ENCODE measurements at places on chromosomes 12 and 14.

DNA sequence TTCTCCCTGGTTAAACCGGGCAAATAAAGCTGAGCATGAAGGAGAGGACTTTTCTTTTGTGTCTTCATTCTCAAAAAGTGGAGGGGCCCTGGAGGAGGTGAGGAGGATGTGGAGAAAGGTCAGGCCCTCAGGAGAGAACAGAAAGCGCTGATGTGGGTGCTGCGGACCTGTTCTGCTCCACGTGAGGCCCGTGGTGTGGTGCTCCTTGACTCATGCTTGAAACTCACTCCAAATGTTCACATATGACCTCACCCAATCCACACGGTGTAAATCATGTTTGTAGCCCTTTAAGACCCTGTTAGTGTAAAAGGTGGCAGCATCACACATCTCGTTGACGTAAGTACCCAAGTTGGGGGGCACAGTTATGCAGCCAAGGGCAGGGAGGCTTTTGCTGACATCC lies 126.2 kb downstream of the FOXN3 start:
- DNase-seq, result no peak

- DNase-seq, result no peak
Measured at GRCh38 chr12:115869604-115870003, 407.9 kb downstream of the MED13L start.

GRCh38 chr12:21384261-21384660 lies 11.6 kb downstream of the IAPP start:
- DNase-seq, result no peak

DNA sequence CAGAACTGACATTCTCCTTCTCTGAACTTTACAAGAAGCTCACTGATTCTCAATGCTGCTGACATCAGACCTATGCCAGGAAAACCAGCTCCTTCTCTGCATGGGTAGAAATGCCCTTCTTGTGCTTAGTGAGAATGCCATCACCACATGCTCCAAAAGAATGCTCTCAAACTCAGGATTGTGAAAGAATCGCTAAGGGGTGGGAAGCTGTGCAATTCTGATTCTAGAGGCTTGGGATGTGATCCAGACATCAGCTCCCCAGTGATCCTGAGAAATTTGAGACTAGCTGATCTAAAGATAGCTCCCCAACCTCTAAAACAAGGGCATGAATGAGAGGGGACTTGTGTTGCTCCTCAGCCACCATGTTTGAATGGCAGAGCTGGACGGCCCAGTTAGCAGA lies 113.2 kb downstream of the DPF3 start:
- DNase-seq, result peak; percentile 90

GRCh38 chr12:91606662-91607377 lies 424.2 kb upstream of the DCN start:
- DNase-seq, result no peak

GRCh38 chr14:61409782-61410181 lies 88.4 kb downstream of the PRKCH start:
- DNase-seq, result no peak

- no peak for DNase-seq
Measured at GRCh38 chr12:126447346-126447745, 1382.1 kb downstream of the AACS start.

GRCh38 chr12:12482959-12483358 lies 79.7 kb downstream of the DUSP16 start:
- DNase-seq, result no peak

GRCh38 chr14:104993808-104994591 lies 8.4 kb downstream of the CLBA1 start:
- DNase-seq, result no peak

DNA sequence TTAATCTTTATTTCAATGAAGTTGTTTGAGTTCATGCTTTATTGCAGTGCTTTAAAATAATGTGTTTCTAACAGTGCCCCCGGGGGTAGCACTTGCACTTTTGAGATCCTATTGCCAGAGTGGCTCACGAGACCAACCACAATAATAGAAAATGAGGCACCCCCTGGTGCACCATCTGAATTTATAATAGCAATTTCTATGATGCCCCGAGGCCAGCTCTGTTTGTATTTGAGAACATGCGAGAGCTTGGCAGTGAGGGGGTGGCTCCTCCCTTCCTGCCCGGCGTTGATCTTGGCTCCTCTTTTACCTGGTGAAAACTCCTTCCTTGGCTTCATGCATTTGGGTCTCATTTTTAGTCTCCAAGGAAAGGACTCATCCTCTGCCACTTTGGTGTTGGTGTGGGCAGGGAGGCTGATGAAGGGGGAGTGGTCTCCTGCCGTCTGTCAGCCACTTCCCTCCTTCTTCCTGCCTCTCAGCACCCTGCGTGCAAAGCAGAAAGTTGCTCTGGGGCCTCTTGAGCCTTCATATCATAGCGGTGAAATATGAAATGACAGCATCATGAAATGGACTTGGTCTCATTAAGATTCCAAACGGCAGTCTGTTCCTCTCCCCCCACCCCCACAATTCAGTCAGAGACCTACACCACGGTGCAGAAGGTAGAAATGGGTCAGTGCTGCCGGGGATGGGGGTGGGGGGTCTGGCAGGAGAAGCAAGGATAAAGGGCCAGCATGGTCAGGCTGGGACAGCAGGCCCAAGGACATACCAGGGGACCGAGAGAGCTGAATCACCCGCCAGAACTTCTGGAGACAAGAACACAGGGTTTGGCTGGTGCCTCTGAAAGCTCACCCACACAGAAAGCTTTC lies 17.7 kb upstream of the NRXN3 start:
- no peak for DNase-seq

GRCh38 chr14:66624336-66624937 lies 116.5 kb downstream of the GPHN start:
- DNase-seq, result peak; percentile 61

GRCh38 chr12:81866081-81866480 lies 106.9 kb upstream of the PPFIA2 start:
- DNase-seq, result no peak

- DNase-seq, result no peak
Measured at GRCh38 chr12:14252697-14253096, 112.8 kb upstream of the ATF7IP start.

- DNase-seq, result peak; percentile 10
Measured at GRCh38 chr14:29652571-29652970, 275.1 kb downstream of the PRKD1 start.

GRCh38 chr12:131313635-131314034 lies 359.9 kb downstream of the ADGRD1 start:
- no peak for DNase-seq

GRCh38 chr12:76024102-76024781 lies 7.3 kb downstream of the PHLDA1 start:
- peak; percentile 35 for DNase-seq

DNA sequence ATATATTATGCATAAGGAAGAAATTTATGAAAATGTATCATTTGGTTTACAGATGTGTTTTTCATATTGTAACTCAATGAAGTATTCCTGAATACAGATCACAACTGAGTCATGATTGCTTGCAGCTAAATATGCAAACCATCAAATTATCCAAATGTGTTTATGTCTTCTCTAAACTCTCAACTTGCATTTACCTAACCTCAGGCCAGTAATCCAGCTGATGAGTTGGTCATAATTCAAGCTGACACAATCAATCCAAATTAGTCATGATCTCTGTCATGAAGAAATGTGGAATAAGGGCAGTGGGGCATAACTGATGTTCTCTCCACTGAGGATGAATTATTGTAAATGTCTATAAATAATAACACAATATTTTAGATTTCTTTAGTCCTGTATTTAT lies 104.8 kb upstream of the CNTN1 start:
- no peak for DNase-seq

- peak; percentile 6 for DNase-seq
Measured at GRCh38 chr14:79598339-79598738, 613.0 kb downstream of the DIO2 start.

DNA sequence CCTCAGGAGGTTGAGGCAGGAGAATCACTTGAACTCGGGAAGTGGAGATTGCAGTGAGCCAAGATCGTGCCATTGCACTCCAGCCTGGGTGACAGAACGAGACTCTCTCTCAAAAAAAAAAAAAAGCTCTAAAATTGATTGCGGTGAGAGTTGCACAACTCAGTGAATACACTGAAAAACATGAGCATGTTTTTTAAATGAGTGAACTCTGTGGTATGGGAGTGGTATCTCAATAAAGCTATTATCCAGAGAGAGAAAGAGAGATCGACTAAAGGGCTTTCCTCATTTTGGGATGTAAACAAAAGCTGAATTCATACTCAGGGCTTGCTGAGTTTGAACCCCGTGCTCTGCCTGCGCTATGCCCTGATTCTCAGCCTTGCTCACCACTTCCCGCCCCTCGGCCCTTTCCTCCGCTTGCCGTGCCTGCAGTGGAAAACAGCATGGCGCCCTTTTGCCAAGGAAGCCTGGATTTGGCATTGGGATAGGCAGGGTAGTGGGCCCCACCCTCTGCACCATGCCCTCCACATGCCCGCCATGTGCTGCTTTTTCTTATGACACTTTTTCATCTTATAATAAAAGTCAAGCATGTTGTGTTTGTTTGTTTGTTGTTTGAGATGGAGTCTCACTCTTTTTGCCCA lies 102.5 kb downstream of the LGMN start:
- DNase-seq, result peak; percentile 84

GRCh38 chr12:131983554-131983953 lies 33.8 kb downstream of the EP400 start:
- no peak for DNase-seq

DNA sequence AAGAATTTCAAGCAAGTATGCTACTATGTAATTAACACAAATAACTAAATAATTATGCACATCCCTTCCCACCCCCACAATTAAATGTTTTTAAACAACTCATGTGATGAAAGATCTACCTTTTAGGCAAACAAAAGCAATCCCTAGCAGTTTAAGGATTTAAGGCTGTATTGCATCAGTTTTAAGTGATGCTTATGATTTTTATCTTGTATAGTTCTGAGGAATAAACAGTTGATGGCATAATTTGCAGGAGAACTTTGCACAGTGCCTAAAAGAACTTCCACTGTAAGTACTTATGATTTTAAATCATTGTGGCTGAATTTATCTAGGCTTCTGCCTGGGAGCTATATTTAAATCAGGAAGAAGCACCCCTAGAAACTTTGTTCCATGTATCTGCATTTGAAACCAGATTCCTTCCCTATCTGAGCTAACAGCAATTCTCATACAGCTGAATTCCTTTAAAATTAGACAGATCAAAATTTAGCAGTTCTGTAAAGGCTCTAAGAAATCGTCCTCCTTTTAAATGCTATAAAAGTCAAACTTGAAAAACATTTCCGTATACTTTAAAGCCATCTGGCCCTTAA lies 388.6 kb downstream of the BCAT1 start:
- no peak for DNase-seq

GRCh38 chr14:70254476-70254961 lies 65.8 kb upstream of the SLC8A3 start:
- no peak for DNase-seq

DNA sequence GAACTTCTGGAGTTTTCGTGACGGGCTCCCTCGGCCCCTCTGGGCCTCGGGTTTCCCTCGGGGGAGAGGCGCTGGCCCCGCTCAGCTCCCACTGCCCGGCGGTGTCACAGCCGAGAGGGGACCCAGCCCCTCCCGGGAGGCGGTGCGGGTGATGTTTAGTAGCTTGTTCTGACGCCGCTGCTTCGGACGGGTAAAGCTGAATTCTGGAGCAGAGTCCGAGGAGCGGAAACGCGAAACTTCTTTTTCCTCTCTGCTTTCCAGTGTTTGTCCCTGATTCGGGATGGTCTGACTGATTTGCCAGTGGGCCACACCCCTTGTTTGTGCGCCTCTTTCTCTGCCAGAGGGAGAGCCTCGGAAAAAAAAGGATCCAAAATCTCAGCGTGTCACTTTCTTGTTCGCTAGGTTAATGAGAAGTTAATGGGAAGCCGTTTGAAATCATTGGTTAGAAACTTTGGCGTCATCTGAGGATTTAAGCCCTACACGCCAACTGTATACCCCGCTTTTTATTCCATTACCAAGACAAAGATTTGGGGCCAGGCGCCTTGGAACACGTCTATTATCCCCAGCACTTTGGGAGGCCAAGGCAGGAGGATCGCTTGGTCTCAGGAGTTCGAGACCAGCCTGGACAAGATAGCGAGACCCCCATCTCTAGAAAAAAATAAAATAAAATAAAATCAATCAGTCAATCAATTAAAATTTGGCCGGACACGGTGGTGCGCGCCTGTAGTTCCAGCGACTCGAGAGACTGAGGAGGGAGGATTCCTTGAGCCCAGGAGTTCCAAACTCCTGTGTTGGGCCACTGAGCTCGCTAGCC lies 756 bp downstream of the TULP3 start:
- peak; percentile 64 for DNase-seq

DNA sequence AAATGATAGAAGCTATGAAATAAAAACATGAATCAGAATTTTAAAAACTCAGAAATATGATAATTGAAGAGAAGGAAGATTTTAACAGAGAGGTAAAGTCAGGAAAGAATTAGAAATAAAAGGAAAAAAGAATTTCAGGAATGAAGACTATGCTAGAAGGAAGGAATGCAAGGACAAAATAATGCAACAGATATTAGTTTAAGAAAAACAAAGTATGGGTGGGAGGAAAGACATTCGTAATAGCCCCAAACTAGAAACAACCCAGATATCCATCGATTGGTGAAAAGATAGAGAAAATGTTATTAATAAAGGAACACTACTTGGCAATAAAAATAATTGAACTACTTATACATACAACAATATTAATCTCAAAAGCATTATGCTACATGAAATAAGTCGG lies 129.6 kb downstream of the AKAP6 start:
- DNase-seq, result no peak

DNA sequence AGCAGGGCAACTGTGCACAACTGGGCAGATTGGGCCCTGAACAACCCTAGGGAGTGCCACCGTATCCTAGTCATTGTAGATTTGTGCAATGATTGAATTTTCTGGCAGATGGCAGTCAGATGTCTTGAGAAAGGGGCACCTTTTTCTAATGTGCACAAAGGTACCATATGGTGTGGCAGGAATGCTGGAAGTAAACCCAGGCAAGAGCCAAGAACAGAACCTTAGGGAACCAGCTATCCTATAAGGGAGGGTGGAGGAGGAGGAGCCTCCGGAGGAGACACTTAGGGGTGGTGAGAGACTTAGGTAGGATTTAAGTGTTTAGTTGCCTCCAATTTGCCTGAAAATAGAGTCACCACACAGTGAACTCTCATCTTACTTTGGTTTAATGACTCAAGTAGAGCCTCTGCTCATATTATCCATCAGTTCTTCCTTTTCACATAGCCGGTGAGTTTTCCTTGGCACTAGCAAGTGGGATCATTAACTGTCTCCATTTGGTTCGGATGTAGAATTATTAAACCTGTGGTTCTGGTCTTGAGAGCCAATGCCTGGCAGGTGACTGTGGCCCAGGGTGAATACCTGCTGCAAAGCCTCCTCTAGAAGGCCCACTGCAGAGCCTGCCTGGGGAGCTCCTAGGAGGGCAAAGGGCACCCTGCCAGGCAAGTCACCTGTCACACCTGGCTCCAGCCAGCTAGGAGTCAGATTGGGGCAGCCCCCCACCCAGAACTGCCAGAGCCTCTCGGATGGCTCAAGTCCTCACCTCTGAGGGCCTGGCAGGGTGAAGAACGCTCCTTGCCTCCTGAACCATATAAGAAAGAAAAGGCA lies 184.4 kb upstream of the HIF1A start:
- no peak for DNase-seq

GRCh38 chr12:12486661-12487240 lies 75.9 kb downstream of the DUSP16 start:
- no peak for DNase-seq

GRCh38 chr12:19120795-19121194 lies 8.7 kb upstream of the PLEKHA5 start:
- DNase-seq, result peak; percentile 8
